ENCODE measurements at places on chromosomes 2 and 18.

DNA sequence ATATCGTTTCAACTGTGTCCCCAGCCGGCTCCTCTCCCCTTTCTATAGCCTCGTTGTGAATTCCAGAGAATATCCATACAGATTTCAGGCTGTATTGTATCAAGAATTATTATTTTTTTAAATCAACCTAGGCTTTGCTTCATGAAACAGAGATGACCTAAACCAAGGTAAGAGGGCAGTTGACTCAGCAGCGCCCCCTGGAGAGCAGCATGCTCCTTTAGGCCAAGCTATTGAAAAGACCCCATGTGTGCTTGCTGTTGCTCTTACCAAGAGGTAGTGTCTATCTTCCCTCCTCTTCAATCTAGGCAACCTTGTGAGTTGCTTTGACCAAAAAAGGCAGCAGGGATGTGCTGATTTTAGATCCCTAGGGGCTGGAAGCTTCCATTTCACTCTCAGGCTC lies 426.7 kb upstream of the SMIM21 start:
- DNase-seq = no peak

DNA sequence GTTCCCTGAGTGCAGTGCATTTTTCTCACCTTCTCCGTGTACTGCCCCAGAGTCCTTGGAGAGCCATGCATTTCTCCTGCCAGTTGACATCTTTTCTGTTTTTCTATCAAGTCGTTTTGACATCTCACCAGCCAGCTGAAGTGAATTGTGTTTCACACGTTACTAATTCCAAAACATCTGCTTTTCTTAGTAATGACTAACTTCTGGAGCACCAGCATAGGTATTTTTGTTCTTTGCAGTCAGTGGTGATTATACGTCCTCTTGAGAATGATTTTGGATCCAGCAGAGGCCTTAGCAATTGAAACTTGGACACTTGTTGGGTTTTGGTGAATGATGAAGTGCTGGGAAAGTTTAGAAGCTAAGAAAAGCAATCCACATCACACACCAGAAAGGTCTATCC lies 112.5 kb downstream of the PIK3C3 start:
- DNase-seq = no peak

DNA sequence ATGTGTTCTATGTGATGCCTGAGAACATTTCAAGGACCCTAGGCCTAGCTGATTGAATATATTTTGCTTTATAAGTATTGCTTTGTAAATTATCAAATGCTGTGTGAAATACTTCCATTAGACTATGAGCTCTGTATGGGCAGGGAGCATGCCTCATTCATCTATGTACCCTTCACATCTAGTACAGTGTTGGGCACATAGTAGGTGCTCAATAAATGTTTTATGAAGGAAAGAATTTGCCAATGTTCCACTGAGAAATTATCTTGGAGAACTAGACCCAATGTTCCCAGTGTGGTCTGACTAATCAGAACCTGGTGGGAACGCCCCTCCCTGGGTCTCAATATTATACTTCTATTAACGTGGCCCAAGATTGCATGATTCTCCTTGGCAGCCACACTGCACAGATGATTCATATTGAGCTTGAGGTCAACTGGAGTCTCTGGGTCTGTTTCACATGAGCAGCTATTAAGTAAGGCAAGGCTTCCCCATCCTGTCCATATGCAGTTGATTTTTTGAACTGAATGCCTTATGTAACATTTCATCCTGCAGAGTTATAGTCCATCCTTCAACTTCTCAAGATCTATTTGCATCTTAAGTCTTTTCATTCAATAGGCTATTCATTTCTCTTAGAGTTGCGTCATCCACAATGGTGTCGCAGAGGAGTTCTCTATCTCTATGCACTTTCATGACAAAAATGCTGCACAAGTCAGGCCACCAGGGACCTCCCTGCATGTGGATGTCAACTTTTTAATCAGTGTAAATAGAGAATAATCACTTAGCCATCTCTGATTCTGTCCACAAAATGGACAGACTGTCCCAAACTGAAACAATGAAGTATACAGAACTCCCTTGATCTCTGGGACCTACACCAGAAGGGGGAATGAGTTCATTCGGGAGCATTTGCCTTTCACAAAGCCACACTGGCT lies 257.6 kb downstream of the CYP26B1 start:
- DNase-seq = no peak

DNA sequence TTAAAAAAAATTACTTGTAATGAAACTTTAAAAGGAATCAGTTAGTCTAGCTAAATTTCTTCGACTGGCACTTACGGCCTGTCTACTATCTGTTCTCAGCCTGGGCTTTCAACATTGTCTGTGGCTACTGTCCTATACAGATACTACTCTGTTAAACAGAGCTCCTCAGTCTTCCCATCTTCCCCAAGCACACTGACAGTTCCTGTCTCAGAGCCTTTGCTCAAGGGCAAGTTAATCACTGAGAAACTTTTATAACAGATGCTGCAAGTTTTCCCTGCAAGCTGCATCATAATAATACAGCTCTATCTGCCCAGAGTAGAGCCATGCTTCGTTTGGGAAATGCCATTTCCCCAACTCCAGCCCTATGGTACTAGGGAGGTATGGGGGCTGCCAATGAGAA lies 11.3 kb upstream of the YPEL5 start:
- DNase-seq = no peak

Measured in hippocampal formation (tissue), 2 donors.